ENCODE measurements at places on chromosomes 3 and 15.

GRCh38 chr3:170290194-170290593 is 67.3 kb upstream of the SKIL start:
- DNase-seq: no peak

DNA sequence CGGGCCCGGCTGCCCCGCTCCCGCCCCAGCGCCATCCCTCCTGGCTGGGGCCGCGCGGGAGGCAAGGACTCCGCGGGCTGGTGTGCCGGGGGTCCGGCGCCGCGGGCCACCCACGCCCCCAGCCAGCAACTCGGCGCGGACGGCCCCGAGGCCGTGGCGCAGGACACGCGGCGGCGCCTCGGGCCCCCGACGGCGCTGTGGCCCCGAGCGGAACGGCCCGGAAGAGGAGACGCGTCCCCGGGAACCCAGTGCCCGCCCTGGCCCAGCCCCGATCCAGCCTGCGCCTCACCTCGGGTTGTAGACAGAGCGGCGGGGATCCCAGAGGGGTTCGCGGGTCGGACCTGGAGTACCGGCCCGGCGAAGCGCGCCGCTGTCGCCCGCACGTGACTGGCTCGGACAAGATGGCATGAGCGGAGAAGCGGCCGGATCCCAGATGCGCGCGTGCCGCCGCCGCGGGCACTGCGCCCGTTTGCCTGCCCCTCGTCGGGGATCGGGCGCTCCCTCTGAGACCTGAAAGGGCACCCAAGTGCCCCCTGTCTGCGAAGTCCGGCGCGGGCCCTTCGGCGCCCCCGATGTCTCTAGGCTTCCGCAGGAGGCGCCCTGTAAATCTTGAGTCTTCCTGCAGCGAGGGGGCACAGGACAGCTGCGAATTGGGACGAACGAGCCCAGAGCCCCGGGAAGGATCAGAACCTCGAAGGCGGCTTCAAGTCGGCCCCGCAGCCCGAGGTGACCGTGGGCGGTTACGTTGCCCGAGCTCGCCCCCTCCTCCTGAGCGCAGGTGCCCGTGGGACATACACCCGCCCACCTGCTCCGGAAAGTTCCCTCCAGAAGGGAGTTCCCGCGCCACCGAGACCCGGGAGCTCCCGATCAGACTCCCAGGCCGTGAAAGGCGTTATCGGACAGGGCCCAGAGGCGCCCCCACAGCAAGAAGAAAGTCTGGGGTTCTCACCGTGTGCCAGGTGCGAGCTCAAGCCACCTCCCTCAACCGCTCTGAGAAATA is 598 bp upstream of the SFMBT1 start:
- no peak for DNase-seq

GRCh38 chr3:196186651-196187573 is 24.3 kb downstream of the ZDHHC19 start:
- peak; percentile 67 for DNase-seq

DNA sequence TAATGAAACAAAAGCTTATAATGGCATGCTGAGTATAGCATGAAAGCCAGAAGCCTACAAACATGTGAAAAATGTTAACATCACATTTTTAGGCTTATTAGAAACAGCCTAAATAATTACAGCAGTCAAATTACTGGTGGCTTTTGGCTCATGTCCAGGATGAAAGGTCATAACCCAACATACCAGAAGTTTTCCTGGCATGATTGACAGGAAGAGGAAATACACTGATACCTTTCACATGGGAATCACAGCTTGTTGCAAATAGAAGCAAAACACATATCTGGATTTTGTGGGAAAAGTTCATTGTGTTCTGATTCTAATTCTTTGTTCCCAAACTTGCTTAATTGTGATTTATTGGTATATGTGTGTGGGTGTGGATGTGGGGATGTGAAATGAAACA is 393.5 kb upstream of the ARRDC4 start:
- DNase-seq: no peak

- DNase-seq: no peak
Measured at GRCh38 chr15:63155486-63155885, 1.8 kb downstream of the RPS27L start.

DNA sequence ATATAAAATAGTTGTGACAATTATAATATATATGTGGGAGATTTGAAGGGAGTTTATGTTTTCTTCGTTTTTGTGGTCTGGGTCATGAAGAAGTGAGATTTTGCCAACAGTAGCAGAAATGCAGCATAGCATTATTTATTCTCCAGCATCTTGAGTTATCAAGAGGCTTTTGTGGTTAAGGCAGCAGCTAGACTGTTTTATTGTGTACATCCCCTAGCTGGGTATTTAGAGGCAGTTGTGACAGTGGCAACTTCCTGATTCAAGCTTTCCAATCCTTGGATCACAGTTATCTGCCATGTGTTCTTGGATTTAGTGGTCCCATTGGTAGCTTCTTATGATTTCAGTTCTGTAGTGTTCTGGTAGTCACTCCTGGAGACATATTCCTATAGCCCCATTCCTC is 29.0 kb downstream of the ARIH1 start:
- DNase-seq: no peak

GRCh38 chr3:71413572-71413971 is 170.0 kb downstream of the FOXP1 start:
- DNase-seq: no peak

DNA sequence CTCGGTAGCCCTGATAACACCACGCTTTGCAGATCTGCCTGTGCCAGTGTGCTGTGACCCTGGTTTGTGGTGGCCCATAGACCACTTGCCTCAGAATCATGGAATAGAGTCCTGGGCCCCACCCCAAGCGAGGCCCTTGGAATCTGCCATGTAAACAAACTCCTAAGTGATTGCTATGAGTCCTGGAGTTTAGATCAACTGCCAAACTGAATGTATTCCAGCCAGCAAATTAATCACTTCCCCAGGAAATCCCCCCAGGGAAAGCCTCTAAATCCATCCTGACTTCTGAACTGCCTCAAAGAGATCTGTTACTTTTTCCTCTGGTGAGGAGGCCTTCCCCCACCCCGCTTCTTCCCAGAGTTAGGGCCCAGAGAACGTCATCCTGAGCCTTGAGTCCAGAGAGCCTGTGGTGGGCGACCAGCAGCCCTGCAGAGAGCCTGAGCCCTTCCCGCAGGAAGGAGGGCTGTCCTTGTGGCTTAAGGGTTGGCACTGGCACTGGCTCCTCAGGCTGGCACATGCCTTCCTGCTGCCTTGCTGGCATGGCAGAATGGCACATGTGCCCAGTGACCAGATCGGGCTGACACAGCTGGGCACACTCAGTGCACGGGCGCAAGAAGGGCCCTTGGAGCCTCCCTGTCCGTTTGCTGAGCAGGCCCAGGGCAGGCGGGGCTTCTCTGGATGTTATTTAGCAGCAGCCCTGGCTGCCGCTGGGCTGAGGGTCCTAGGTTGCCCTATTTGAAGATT is 50.6 kb upstream of the PLXNA1 start:
- no peak for DNase-seq

GRCh38 chr3:196968233-196969133 is at the start of gene PIGZ:
Gene PIGZ, minus strand, starts transcription at chr3:196968833. Its CDS starts 16,802 bp downstream, at chr3:196952031.
- DNase-seq: no peak

- DNase-seq: no peak
Measured at GRCh38 chr3:40602778-40603385, 78.1 kb downstream of the ZNF621 start.

All from NCI-H524 treated with DMSO at 0.1 percent for 48 hours (cell line).